ENCODE measurements at places on chromosomes 12 and 14.

- peak overlapping the region; percentile 93 for H3K27ac ChIP-seq
- peak; percentile 56 for DNase-seq
- H3K4me1 ChIP-seq: peaks cover 25% of the 10 kb centered on the region
- H3K4me3 ChIP-seq: peak overlapping the region; percentile 66
- no peaks in the 10 kb centered on the region for H3K27me3 ChIP-seq
These were observed 2.3 kb downstream of the DGLUCY start for GRCh38 chr14:91115986-91116770.

DNA sequence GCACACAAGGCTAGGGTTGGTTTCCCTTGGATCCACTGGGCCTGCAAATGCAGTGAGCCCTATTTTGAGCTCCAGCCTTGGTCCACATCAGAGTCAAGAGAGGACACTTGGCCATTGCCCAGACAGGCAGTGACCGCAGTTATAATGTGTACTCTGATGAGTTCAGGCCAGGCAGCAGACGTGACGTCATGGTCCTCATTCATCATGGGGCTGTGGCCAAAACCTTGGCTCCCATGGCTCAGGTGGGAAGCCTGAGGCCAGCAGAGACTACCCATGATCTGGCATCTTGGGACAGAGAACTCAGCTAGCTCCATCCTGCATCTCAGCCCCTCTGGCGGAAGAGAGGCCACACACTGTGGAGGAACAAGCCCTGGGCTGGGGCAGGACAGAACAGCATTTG, 16.4 kb downstream of the TMEM63C start:
- H3K36me3 ChIP-seq: no peaks in the 10 kb centered on the region
- no peak overlapping the region for H3K27ac ChIP-seq
- no peak for DNase-seq
- H3K27me3 ChIP-seq: no peaks in the 10 kb centered on the region
- peaks cover 10% of the 10 kb centered on the region for H3K4me1 ChIP-seq
- no peak overlapping the region for H3K4me3 ChIP-seq

DNA sequence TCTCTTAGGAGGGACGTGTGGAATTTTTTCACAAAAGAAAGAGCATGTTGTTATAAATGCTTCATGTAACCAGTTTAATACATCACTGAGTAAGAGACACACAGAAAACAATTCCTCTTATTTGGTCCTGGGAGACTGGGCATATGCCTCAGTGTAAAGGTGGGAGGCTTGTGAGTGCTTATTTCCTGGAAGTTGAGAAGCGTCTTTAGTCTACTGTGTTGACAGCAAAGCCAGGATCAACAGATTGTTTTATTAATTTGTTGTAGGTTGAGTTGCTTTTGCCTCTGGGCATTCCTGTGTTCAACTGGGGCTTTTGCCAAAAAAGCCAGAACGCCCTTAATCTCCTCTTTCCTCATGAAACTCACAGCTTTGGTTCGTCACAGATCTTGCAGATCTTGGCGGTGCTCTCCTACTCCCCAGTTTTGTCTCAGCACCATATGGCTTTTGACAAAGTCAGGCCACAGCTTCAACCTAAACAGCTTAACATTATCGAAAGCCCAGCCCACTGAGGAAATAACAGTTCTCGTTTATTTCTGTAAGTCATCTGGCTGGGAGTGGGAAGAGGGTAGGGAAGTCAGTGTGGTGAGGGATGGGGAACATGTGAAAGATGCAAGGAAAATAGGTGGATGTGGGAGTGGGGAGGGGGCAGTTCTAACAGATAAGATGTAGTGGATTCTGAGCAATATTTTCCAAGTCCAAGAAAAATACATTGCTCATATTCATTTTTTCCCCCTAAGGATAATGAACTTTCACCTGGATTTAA, 227.2 kb downstream of the DACT1 start:
- no peak overlapping the region for H3K27ac ChIP-seq
- peaks cover 19% of the 10 kb centered on the region for H3K4me1 ChIP-seq
- DNase-seq: peak; percentile 65
- H3K4me3 ChIP-seq: no peak overlapping the region

- no peak overlapping the region for H3K27ac ChIP-seq
- H3K4me1 ChIP-seq: no peaks in the 10 kb centered on the region
- H3K27me3 ChIP-seq: peaks cover 9% of the 10 kb centered on the region
- H3K4me3 ChIP-seq: peak overlapping the region; percentile 60
- DNase-seq: no peak
These were observed 902 bp downstream of the EML5 start for GRCh38 chr14:88791629-88792472.

GRCh38 chr12:54697851-54698250, 49.7 kb upstream of the DCD start:
- no peaks in the 10 kb centered on the region for H3K27me3 ChIP-seq
- no peaks in the 10 kb centered on the region for H3K4me1 ChIP-seq
- no peak overlapping the region for H3K4me3 ChIP-seq
- no peaks in the 10 kb centered on the region for H3K36me3 ChIP-seq
